ENCODE measurements at places on chromosomes 5 and 9.

- DNase-seq, result no peak
These were observed 5.5 kb downstream of the PAX5 start for GRCh38 chr9:37028420-37029031.

DNA sequence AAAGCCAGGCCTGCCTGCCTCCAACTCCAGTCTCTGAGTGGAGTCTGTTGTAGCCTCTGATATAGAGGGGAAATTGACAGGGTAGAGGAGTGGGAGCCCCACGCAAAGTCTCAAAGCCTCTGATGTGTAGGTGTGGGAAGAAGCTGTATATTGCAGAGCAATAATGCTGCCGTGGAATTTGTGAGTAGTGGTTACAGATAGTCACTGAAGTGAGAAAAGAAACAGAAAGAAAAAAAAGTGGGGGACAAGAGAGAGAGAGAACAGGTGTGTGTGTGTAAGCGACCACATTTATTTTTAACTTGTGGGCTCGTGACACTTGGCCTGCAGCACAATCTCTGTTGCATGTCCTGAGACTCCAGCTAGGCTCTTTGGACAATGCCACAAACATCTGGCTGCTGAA is 227.8 kb downstream of the NSG2 start:
- no peak for DNase-seq

- DNase-seq, result no peak
These were observed 569.8 kb downstream of the TLE1 start for GRCh38 chr9:81119591-81119990.

- DNase-seq, result no peak
These were observed 6.8 kb downstream of the SLC1A3 start for GRCh38 chr5:36613241-36613640.

- no peak for DNase-seq
These were observed 1853.8 kb downstream of the EFNA5 start for GRCh38 chr5:105816961-105817360.

- DNase-seq, result no peak
These were observed 167.1 kb downstream of the PIK3R1 start for GRCh38 chr5:68382640-68383039.

- DNase-seq, result no peak
These were observed 29.6 kb upstream of the MATR3 start for GRCh38 chr5:139263946-139264345.

GRCh38 chr9:92963831-92964606 is 16.7 kb downstream of the FGD3 start:
- DNase-seq, result no peak

DNA sequence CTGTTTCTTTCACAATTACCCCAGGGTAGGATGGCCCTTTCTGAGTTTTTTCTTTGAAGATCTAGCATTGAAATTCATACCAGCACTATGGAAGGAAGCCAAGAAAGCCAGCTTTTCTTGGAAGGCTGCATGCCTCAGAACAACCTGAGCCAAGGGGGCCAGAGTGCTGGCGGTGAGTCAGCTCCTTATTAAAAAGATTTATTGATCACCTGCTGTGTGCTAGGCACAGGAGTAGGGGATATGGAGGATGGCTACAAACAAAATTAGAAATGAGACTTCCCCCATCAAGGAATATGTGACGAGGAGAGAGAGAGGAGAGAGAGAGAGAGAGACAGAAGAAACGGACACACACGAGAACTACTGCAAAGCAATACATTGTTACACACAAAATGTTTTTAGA is 184.6 kb upstream of the PUM3 start:
- DNase-seq, result no peak

DNA sequence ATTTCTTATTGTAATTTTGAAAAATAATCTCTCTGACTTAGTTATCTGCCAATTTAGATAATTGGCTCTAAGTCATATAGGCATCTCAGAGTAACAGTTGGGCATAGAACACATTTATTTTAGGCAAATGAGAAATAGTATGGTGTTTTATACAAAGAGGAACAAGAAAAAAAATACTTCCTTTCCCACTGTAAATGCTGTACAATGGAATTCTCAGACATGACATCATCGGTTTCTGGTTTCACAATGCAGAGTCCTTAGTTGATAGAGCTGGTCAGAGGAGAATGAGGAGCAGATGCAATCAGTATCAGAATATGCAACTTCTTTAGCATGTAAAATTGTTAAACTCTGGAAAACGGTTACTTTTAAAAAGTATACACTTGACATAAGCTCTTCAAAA is 49.4 kb downstream of the PLK2 start:
- no peak for DNase-seq

DNA sequence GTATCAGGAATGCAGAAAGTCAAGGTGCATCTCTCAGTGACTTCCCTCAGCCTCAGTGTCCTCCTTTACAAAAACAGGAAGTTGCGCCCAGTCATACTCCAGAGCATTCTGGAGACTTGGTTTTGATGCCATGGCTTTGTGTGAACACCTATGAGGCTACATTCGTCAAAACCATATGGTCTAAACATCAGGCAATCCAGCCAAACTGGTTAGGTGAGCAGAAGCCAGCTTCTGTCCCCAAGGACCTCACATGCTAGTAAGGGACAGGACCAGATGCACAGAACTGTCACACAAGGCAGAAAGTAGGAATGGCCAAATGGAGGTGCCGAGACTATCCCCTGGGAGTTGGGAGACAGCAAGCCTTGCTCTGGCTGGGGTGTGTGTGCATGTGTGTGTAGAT is 217.2 kb downstream of the MELK start:
- DNase-seq, result no peak

GRCh38 chr9:87732756-87733155 is 6.8 kb downstream of the CTSL start:
- DNase-seq, result no peak

DNA sequence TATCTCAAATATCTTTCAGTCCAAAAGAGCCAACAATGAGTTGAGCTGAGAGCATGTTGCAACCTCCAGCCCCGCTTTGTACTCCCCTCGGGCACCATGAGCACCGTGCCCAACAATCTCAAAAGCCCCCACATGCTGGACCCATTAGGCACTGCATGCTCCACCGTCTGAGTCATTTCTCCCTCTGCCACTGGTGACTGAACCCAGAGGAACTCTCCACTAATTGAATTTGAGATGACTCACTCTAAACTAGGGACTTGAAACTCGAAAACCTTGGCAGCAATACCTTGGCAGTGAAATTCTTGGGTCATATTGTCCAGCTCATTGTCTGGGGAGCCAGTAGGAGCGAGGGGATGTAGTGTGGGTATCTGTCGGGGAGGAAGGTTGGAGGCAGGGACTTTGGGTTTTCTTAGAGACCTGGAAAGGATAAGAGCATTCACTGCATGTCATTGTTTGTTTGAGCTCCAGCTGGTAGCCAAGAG is 49.9 kb upstream of the SLIT3 start:
- DNase-seq, result no peak

DNA sequence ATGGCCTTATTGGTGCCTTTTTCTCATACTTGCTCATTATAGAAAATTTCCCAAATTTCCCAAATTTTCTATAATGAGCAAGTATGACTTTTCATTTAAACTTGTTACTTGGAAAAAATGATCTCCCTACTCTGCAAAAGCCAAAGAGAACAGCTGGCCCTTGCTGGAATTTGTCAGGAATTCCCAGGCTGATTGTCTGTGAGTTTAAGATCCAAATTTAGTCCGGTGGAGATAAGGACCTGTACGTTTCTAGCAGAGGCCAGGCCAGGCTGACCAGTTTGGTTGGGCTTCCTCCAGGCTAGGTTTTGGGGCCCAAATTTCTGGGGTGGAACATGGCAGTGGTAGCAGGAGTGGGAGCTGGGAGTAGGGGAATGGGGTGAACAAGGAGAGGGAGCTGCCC is 51.9 kb downstream of the NEURL1B start:
- no peak for DNase-seq

DNA sequence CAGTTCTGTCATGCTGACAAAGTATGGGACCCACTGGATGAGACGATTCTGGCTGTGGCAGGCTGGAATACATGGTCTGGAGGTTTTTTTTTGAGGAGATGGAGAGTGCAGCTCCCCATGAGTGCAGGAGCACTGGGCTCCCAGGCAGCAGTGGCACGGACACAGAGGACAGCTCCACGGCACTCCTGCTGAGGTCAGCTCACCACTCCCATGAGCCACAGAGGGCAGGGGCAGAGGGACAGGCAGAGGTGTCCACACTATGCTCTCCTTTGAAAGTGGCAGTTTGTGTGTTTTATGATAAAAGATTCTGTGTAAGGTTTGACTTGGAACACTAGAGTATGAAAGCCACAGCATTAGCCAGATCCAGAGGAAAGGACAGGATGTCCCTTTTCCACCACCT is 114.4 kb downstream of the UBE2R2 start:
- no peak for DNase-seq

DNA sequence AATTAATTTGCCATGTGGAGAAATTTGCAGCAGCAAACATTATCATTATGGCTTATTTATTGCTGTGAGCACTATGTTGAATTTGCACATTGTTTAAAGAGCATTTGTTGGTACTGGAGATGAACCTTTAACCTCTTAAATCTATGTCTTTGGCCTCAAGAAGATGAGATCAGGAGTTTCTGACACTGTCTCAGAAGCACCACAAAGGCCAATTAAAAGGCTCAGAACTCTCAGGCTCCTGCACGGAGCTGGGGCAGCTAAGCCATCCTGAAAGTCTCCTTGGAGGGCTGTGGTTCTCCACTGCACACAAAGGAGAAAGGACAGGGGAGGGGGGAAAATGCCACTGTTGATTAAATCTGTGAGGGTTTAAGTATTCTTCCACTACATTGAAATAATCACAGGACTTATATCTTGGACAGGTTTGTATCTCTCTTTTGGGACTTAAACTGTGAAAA is 33.1 kb downstream of the ZNF366 start:
- DNase-seq, result no peak

- no peak for DNase-seq
These were observed 149.1 kb upstream of the TUT7 start for GRCh38 chr9:86503314-86503713.

- no peak for DNase-seq
These were observed 20.7 kb downstream of the PTPN3 start for GRCh38 chr9:109477258-109478050.

DNA sequence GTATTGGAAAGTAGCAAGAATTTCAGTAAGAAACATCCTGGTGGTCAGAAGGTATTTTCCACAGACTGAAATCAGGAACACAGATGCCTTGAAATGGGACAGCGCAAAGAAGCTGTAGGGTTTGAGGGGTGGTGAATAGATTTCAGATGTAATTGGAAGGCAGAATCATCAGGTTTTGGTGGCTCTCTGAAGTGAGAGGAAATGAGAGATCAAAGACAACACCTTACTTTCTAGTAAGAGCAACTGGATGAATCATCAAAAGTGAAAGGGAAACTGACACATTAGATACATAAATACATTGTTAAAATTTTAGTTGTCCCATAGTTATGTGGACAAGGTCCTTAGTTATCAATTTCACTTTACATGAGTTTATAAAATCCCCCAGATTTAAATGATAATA is 188.2 kb upstream of the SLC27A6 start:
- no peak for DNase-seq

GRCh38 chr5:29504411-29504810 is 1689.1 kb upstream of the CDH6 start:
- DNase-seq, result no peak

DNA sequence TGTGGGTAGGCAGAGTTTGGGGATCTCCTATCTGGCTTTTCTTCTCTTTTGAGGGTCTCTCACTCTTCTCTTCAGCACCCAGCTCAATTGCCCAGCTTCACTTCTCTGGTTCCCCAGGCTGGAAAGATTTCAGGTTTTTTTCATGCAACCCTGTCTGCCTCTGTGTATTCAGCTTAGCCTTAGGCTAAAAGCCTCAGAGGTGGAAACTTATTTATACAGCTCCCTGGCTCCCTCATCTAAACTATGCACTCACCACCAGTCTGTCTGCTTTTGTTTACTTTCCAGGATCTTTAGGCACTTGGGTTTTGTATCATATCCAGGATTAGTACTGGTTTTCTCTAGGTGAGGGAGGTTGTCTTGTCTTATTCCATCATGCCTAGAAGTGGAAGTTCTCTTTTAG is 540.2 kb upstream of the TRPC7 start:
- no peak for DNase-seq

DNA sequence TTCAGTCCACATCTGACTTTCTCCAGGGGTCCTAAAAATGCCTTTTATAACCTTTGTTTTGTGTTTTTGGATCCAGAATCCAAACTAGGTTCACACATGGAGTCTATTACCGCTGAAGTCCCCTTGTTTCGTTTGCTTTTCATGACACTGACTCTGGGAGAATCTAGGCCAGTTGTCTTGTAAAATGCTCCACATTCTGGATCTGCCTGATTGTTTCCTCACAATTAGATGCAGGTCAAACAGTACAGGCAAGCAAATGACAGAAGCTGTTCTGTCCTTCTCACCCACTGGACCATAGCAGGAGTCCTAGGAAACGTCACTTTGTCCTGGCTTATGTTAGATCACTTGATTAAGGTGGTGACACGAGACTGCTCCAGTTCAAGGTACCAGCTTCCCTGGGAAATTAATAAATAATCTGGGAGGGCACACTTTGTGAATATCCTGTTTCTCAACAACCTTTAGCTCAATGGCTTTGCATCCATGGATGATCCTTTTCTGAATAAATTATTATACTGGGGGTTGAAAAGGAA is 34.1 kb downstream of the FABP6 start:
- no peak for DNase-seq

- DNase-seq, result no peak
These were observed 77.1 kb downstream of the SUSD1 start for GRCh38 chr9:112097712-112098688.

GRCh38 chr9:116913536-116913935 is 226.4 kb downstream of the TRIM32 start:
- DNase-seq, result no peak

DNA sequence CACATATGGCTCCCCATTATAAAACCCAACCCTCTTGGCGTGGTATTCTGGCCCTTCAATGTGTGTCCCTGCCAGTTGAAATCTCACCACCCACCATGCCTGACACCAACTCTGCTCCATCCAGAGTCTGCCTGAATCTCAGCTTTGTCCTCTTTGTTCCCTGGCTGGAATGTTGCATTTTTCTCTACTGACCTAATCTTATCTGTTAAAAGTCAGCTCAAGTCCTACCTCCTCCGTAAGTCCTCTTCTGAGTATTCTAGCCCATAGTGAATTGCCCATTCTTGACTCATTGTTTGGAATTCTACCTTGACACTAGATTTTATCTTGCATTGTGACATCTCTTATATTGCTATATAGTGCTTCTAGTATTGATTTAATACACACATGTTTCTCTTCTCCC is 207.1 kb upstream of the VLDLR start:
- no peak for DNase-seq

DNA sequence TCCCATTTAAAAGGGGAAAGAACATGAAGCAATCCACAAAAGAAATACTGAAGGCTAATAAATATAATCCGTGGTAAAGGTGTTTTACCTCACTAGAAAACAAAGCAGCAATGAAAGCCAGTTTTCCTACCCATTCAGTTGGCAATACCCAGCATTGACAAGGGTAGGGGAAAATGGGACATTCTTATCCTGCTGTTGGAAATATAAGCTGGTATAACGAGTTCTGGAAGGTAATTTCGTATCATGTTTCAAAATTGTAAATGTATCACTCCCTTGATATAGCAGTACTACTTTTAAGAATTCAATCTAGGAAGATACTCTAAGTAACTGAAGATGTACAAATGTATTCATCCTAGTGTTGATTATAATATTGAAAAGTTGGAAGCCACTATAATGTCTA is 22.9 kb upstream of the RALGPS1 start:
- no peak for DNase-seq
